ENCODE measurements at places on chromosomes 6 and 20. TPM values are rescaled to one million over a fixed set of nuclear protein-coding genes. Genes with fewer than 3 reads are reported as not detected.
A peak's percentile ranks its signal among the peaks of the same experiment; 100 is the strongest.

CST2 gene
- total RNA-seq: not detected

ADGRF5 gene
- total RNA-seq: 0.26 TPM

WRNIP1 gene
- 40.8 TPM for total RNA-seq

COMMD7 gene
- total RNA-seq: 39.6 TPM

NRSN1 gene
- not detected for total RNA-seq

KIF13A gene
- total RNA-seq: 65.0 TPM

GPR6 gene
- not detected for total RNA-seq

ANKRD66 gene
- not detected for total RNA-seq

XPO5 gene
- total RNA-seq: 18.2 TPM

ULBP2 gene
- total RNA-seq: 1.8 TPM

OR2B2 gene
- total RNA-seq: not detected

FOXF2 gene
- total RNA-seq: 29.3 TPM

GRCh38 chr6:101113468-101114260 lies 232.5 kb upstream of the ASCC3 start:
- DNase-seq: no peak

DNA sequence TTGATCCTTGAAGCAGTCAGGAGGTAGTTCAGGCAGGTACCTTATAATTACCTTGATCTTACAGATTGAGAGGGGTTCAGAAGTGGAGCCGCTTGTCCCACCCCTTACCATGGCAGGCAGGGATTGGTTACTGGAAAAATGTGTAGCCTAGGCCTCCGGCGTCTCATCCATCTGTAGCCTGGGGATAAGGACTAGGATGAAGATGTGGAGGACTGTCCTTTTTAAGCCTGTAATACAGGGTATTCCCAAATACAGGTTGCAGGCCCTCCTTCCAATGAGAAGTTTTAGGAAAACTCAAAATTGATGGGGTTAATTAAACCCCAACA lies 2.8 kb downstream of the HMGA1 start:
- no peak for DNase-seq

DNA sequence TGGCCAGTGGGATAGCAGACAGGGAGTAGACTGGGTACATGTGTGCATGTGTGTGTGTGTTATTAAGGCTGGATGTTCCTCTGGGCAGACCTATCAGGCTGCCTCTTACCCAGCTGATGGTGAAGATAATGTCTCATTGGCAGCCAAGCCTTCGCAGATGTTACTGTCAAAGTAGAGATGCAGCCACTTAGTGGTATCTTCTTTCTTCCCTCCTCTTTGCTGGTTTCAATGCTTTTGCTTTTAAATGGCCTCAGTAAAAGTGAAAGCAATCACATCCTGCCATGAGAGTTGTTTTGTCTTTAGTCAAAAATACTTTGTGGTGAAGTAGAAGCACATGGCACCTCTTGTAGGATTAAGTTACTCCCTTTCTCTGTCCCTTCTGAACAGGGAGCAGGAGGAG lies 57.5 kb downstream of the SNRNP48 start:
- DNase-seq: no peak

- DNase-seq: peak; percentile 23
Measured at GRCh38 chr20:14543040-14543439, 205.6 kb upstream of the FLRT3 start.

- DNase-seq: peak; percentile 98
Measured at GRCh38 chr6:2630359-2630758, 120.4 kb downstream of the MYLK4 start.

GRCh38 chr20:1712634-1713624 lies 55.4 kb upstream of the SIRPG start:
- DNase-seq: no peak

DNA sequence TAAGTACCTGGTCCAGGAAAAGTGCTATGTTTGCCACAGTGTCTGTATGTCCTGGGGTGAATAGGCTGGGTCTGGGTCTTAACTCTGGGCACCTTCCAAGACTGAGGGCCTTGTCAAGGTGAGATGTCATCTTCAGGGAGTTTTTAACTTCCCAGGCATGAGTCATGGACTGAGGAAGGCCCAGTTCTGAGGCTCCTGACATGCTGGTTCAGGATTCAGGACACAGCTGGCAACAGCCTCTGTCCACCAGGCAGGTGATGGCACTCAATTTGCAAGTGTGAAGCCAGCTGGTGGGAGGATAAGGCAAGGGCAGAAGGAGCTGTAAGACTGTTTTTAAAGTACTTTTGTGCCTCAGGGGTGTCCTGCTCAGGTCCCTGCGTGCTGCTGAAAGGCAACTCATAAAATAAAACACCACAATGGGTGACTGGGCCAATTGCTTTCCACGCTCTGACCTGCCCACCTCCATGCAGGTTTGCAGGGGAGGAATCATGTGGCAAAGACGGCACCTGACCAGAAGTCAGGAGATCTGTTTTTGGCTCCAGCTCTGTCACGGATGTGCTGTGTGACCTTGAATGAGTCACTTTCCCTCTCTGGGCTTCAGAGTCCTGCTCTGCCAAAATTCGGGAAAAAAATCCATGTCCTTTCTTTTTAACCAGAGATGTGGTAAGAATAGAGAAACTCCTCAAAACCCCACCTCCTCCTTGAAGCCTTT lies 4.9 kb upstream of the PACSIN1 start:
- DNase-seq: no peak

- peak; percentile 42 for DNase-seq
Measured at GRCh38 chr6:74939721-74940620, 265.9 kb downstream of the COL12A1 start.

DNA sequence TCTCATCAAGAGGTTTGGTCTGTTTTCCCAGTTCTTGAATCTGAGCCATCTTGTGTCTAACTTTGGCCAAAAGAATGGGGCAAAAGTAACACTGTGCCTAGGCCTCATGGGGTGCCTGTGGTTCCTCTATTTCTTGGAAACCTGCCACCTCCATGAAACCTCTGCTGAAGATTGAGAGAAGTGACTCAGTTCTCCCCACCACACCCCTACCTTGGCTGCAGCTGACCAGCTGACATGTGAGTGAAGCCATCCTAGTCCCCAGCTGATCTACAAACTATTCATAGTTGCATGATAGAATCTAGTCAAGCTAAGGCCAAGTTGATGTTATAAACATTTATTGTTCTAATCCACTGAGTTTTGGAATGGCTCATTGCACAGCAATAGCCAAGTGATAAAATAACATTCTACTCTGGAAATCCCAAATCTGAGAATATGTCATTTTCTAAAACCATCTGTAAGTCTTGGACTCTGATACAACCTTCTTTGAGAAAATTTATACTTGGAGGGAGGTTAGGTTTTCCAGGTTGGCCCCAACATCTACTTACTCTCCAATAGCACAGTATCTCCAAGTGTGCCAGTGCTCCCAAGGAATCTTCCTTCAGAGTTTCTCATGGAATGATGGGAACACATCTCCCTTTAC lies 107.0 kb upstream of the SMLR1 start:
- DNase-seq: no peak

DNA sequence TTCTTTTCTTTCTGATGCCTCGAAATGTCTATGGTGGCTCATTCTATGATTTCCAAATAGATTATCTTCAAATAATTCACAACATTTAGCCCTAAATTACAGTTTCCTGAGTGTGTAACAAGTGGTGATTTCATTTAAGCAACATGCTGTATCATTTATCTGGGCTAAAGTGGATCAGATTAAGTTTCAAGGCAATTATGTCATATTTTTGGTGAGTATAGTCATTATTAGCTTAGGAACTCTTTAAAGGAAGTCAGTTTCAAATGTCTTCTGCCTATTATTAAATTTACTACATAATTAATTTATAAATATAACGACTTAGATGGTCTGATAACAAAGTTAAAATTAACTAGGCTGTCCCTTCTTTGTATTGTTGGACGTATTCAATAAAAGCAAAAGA lies 847.9 kb upstream of the FLRT3 start:
- DNase-seq: no peak

DNA sequence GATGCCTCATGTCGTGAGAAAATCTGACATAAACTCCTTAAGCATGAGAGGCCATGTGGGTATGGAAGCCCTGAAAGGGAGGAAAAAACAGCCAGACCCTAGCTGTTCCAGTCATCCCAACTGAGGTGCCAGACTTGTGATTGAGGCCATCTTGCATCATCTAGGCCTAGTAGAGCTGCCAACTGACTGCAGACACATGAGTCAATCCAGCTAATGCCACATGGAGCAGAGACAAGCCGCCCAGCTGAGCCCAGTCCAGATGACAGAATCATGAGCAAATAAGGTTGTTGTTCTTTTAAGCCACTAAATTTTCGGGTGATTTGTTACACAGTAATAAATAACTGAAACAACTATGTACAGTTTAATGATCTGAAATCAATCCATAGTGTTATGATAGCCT lies 680.9 kb downstream of the MAFB start:
- no peak for DNase-seq

- DNase-seq: peak; percentile 56
Measured at GRCh38 chr6:75842191-75842590, 93.2 kb downstream of the MYO6 start.

- peak; percentile 53 for DNase-seq
Measured at GRCh38 chr6:87729965-87730719, 28.1 kb upstream of the AKIRIN2 start.

- DNase-seq: no peak
Measured at GRCh38 chr20:64160118-64160517, 4.1 kb upstream of the MYT1 start.

- DNase-seq: no peak
Measured at GRCh38 chr6:19849755-19850154, 12.6 kb downstream of the ID4 start.

- DNase-seq: no peak
Measured at GRCh38 chr20:48594533-48594932, 233.3 kb downstream of the PREX1 start.

Data from fibroblast of lung (primary cell).